ENCODE measurements at places on chromosomes 11 and 22.

DNA sequence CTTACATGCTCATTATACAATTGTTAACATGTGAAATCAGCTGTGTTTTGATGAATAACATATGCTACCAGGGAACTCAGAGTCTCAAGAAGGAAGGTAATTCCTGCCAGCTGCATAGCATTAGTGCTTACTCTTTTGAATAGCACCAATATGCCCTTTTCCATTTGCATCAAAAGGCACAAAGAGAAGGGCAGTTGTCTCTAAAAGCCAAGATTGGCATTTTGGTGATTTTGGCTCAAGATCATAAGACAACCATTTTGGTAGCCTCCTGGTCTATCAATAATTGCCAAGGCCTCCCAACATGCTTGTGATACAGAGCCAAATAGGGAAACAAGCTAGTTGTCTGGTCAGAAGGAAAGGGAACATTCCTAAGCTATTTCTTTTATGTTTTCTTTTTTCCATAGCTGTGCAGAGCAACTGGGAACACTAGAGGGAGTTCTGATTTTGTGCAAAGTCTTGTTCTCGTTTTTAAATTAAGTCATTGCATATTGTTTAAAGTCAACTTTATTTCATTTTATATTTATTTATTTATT is 416.7 kb upstream of the CHORDC1 start:
- no peak for DNase-seq

GRCh38 chr22:26579331-26579886 is 10.5 kb downstream of the TPST2 start:
- DNase-seq = no peak

- no peak for DNase-seq
These were observed 7.0 kb downstream of the SEPTIN3 start for GRCh38 chr22:41976070-41976901.

- no peak for DNase-seq
These were observed 23.5 kb upstream of the TMEM123 start for GRCh38 chr11:102476069-102476468.

DNA sequence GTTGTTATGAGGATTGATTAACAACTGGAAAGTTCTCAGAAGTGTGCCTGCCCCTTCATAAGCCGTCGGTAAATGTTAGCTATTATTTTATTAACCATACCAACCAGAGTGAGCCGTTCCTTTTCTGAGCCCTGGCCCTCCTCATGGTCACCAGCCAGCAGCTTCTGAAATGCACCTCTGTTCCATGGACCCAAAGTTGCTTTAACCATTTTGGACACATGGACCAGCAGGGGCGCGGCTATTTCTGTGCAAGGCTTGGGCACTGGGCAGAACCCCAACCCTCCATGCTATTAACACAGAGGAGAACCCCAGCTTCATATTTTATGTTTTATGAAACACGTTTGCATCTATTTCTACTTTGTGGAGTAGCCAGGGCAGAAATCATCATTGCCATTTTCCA is 18.6 kb upstream of the SCGB1A1 start:
- DNase-seq = no peak

- DNase-seq = no peak
These were observed 810.7 kb downstream of the TBC1D22A start for GRCh38 chr22:47573141-47573540.

- no peak for DNase-seq
These were observed 379.5 kb downstream of the ETS1 start for GRCh38 chr11:128207861-128208321.

DNA sequence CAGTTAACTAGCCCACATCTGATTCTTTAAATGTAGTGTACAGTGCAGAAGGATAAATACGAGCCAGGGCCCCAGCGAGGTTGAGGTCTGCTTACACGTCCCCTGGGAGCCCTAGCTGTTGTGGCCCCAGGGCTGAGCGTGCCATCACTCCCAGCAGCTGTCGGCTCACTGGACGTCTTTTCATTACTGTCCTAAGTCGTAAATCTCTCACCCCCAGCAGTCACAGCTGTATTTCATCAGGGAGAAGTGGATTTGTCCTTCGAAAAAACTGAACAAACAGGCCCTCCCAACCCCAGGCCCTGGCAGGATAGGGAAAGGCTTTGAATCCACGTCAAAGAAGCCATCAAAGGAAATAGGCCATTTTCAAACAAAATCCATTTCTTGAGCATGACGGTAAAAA is 110.4 kb upstream of the CSNK2A3 start:
- no peak for DNase-seq

- no peak for DNase-seq
These were observed 16.1 kb upstream of the TPP1 start for GRCh38 chr11:6635082-6635932.

DNA sequence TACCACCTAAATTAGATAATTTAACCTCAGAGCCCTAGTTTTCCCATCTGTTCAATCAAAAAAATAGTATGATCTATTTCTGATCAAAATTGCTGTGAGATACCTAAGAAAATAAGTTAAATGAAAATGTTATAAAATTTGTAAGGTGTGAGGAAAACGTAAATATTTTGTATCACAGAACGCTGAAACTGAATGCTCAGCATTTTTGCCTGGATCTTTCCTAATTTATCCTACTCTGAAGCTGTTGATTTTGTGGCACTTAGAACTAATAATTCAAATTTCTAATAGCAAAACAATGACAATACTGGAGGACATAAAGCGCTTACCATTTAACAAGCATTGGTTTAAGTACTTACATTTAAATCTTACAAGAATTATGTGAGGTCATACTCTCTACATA is 674.2 kb downstream of the FAM181B start:
- DNase-seq = no peak

- DNase-seq = no peak
These were observed 9.2 kb downstream of the LRRC74B start for GRCh38 chr22:21054714-21055563.

DNA sequence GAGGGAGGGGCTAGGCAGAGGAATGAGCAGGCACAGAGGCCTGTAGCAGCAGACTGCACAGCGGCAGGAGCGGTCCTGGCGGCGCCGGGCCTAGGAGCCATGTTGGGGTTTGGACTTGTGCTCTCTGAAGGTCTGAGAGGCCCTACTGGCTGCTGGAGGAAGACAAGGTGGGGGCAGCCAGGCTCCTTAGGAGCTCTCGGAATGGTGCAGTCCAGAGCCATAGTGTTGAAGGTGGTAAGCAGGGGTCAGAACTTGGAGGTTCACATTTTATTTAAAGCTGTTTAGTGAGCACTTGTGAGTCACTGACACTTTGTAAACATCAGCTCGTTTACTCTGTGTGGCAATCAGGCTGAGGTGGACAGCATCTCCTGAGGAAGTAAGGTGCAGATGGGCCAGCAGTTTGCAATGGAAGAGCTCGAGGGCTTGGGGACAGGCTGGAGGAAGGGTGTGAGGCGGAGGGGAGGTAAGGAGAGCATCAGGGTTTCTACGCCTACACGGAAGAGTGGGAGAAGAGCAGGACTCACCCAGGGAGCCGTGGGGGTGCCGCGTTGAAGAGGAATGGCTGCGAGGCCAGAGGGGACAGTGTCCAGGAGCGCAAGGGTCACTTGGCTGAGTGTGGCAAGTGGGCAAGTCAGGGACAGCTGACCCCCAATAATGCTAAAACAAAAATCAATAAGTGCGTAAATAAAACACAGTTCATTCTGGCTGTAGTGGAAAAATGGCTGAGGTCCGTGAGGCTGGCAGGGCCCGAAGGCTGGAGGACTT is 10.0 kb upstream of the TMEM191C start:
- DNase-seq = no peak

GRCh38 chr11:77449060-77449521 is 24.8 kb downstream of the PAK1 start:
- no peak for DNase-seq

DNA sequence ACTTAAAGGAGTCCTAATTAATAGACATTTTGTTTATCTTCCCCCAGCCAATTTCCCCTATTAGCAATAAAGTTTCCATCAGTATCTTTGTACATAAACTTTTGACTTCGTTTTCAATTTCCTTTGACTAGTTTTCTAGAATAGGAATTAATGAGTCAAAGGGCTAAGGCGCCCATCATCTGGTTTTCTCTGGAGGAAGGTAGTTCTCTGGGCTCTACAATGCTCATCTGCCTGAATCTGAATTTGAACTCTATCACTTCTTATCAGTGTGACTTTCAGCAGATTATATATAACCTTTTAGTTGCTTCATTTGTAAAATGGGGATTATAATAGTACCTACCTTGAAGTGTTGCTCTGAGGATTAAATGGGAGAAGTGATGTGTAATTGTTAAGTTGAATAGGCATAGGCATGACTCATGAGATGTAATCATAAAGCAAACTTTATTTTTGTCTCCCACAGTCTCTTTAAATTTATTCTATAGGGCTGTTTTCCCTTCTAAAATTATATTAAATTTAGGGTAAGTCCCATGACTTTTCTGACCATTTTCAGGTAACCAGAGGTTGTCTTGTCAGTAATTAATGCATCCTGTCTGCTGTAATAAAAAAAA is 5.8 kb upstream of the TUB start:
- no peak for DNase-seq

DNA sequence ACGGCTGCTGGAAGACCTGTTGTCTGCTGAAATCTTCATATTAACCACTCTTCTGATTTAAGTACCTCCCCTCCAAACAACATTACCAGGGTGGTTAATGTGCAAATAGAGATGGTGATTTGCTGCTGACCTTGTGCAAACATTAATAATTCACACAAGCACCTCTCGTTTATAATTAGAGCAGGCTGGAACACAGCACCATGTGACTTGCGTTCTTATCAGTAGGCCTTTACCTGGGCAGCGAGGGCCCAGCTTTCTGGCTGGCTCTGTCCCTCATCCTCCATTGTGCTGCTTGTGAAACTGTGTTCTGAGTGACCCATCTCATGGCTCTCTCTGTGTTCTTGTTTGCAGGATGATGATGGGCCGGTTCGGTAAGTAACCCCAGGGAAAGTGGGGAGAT is 41.0 kb upstream of the PARVG start:
- no peak for DNase-seq

DNA sequence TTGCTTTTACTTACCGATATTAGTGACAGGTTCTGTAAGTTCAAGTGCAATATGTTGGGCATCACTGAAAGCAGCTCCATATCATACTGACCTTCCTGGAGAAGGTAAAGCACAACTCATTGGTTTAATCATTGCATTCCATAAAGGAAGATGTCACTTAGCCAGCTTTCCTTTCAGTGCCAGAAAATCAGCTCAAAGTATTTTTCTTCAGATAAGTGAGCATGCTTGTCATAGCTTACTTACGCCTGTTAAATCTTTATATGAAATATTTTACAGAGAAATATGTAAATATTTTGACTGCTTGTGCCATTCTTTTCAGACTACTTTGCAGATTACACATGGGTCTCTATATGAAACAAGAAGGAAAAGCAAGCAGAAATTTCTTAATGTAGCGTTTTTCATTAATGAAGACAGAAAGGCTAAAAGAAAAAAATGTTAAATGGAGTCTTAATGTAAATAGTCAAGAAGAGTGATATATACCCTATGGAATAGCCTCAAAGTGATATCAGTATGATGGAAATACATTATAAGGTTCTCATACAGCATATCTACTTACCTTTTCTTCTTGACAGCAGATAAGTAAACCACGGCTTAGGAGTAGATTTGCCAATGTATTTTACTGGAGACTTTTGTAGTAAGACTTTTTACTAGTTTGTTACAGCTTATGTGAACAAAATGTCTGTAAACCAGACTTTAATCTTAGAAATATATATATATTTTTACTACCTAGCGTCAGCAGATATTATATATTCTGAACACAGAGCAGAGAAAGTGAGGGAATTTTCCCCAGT is 649.7 kb downstream of the METTL15 start:
- DNase-seq = no peak

GRCh38 chr22:24584871-24585411 is 7.9 kb downstream of the LRRC75B start:
- no peak for DNase-seq

- DNase-seq = no peak
These were observed 5.8 kb downstream of the SCUBE1 start for GRCh38 chr22:43337385-43337784.

GRCh38 chr11:46597609-46598219 is 3.9 kb upstream of the AMBRA1 start:
- DNase-seq = no peak

- no peak for DNase-seq
These were observed 970 bp downstream of the CAT start for GRCh38 chr11:34439610-34440198.

DNA sequence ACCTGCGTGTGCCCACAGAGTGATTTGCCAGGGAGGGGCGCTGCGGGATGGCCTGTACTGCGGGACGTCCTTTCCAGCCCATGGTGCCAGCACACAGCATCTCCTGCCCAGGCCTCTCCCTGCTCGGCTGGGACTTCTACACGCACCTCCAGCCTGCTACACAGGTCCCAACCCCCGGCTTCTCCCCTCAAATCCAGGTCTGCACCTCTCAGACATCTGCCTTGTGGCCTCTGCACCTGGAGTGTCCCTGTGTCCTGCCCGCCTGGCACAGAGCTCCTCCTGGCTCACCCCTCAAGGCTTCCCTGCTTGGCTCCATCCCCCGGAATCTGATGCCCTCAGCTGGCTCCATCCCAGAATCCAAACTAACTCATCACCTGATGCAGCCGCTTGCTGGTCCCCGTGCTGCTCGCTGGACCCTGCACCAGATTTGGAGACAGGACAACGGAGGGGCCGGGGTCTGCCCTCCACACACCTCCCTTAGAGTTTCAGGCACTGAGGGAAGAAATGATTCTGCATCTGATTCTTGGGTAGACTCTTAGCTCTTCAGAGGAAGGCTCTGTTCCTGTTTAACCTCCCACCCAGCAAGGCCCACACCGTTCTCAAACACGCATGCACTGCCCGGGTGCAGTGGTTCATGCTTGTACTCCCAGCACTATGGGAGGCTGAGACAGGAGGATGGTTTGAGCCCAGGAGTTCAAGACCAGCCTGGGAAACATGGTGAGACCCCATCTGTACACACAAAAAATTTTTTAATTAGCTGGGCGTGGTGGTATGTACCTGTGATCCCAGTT is 4.0 kb upstream of the LSP1 start:
- DNase-seq = no peak

DNA sequence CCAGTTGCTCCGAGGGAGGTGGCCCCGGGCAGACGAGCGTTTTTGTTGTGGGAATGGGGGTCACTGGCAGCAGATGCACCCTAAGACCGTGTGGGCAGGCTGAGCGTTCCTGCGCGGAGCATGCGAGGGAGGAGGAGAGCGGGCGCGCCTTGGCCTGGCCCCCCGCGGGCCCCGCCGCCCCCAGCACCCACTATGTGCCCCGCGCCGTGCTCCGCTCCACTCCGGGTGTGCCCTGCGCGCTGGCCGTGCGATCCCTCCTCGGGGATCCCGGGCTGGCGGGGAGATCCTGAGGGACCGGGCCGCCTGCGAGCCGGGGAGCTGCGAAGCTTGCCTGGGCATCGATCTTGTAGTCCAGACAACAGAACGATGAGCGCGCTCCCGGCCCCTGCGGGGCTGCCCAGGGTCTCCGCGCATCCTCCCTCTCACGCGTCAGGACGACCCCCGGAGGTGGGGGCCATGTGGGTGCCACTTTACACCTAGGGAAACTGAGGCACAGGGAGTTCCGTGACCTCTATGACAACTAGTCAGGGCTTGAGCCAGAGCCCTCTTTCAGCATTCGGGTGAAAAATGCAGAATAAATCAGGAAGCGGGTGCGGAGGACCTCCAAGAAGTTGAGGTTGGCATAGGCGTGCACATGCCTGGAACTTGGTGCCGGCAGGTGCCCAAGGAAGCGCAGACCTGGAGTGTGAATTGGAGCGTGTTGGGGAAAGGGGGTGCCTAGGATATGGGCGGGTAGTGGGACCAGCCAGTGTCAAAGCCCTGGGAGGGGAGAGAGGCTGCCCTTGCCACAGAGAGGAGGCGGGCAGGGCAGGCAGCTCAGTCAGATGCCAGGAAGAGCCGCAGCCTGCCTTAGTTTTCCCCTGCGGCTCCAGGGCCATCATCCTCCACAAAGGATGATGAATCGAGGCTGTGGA is 1.3 kb upstream of the KMT5B start:
- DNase-seq = no peak

GRCh38 chr22:25714739-25715138 is 27.2 kb upstream of the MYO18B start:
- no peak for DNase-seq

- no peak for DNase-seq
These were observed 10.5 kb upstream of the TSPAN18 start for GRCh38 chr11:44716256-44716655.
